ENCODE measurements at places on chromosomes 3 and 15.

DNA sequence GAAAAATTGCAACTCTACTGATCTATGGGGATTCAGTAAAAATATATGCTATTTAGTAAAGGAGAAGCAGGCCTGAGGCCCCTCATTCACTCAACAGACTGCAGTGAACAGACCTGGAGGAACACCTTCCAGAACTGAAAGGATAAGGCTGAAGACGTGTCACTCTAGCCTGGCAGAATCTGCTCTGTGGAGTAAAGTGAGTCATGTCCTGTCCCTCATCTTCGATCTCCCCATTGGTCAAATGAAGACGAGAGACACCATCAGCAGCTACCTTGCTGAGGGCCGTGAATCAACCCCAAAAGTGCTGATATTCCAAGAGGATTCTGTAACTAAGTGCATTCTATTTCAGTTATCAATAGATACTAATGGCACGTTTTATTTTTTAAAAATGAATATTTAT is 359.7 kb downstream of the FGF12 start:
- DNase-seq = no peak

GRCh38 chr3:108178676-108179075 is 43.5 kb downstream of the IFT57 start:
- DNase-seq = no peak

- no peak for DNase-seq
Measured at GRCh38 chr3:70518356-70518755, 205.9 kb upstream of the MDFIC2 start.

- no peak for DNase-seq
Measured at GRCh38 chr3:109316162-109316730, at the start of gene DPPA2. Gene DPPA2, minus strand, starts transcription at chr3:109316517. Its CDS starts 1,975 bp downstream, at chr3:109314542.

DNA sequence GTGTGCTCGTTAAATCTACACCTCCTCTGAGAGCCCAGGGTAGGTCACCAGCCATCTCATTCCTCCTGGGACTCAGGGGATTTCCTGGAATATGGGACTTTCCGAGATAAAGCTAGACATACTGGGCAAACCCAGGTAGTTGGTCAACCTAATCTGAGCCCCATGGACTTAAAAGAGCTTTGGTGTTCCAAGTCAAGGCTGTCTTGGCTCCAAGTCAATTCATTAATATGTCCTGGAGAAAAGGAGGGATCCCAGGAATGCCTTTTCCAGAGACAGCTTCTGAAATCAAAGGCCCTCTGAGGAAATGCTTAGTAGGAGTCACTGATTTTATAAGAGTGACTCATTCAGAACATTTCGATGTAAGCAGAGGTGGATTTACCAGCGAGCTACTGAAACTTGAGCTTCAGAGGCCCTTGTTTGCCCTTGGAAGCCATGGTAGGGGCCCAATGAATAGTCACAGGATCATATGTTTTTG is 137.3 kb upstream of the UBE2E1 start:
- DNase-seq = no peak

DNA sequence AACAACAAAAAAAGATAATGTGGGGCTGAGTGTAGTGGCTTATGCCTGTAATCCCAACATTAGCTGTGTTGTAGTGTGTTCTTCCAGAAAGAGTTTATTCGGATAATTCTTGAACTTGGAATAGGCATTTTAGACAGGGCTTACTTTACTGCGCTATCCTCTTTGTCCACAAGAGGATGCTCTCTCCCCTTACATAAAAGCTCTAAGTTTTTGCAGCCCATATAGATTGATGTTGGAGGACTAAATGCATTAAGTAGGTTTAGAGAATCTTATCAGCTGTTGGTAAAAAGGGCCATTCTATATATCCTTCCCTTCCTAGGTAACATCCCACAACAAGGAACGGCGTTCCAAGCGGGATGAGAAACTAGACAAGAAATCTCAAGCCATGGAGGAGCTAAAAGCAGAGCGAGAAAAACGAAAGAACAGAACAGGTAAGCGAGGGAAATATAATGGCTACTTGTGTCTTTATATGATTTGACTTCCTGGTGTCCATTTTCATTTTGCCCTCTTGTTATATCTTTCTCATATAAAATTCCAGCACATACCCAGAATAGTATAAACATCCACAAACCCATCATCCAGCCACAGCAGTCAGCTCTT is 27.8 kb upstream of the ITPKA start:
- no peak for DNase-seq

DNA sequence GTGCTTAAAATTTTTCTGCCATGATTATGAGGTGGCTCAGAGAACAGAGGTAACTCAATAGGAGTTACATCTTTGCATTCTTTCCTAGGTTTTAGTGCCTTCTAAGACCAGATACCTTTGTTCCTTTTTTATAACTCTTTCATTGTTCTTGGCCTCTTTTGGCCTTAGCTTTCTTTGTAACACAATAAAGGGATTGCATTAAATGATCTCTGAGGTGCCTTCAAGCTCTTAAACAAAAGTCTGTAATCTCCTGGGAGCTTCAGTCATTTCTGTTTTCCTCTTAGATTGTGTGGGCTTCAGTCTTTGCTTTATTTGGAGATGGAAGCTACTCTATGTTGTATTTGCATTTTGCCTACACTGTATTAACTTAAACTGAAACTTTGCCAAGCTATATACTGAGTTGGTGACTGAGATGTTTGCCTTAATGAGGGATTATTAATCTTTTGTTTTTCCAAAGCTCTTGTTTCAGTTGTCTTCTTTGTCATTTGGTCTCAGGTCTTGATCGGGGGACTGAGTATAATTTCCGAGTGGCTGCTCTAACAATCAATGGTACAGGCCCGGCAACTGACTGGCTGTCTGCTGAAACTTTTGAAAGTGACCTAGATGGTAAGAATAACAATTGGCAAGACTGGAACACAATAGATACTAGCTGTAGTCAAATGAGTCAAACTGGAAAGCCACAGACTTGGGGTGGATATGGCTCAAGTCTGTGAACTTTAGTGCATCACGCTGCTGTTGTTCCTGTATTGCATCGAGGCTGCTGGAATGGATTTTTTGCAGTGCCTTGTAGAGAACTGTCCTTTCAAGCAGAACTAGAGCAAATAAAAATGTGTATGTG is 110.3 kb downstream of the HCN4 start:
- no peak for DNase-seq

DNA sequence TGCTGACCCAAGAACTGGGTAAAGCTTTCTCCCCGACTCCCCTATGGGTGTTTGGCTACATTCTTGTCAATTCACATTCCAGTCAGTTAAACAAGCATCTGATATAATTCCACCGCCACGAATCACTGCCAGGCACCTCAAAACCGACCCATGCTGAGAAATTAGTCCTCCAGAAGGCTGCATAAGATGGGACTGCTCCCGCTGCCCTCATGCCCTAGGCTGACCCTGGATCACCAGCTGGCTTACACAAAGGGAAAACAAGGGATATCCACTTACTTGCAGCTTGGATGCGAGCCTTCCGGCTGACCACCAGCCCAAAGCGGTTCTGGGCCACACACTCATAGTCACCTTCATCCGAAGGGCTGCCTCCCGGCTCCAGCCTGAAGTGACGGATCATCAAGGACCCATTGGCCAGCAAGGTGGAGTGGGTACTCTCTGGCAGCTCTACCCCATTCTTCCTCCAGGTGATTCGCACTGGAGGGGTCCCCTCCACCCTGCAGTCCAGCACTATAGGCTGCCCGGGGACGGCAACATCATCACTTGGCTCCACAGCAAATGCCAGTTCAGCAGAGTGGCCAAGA is 2.9 kb downstream of the IGDCC3 start:
- no peak for DNase-seq

DNA sequence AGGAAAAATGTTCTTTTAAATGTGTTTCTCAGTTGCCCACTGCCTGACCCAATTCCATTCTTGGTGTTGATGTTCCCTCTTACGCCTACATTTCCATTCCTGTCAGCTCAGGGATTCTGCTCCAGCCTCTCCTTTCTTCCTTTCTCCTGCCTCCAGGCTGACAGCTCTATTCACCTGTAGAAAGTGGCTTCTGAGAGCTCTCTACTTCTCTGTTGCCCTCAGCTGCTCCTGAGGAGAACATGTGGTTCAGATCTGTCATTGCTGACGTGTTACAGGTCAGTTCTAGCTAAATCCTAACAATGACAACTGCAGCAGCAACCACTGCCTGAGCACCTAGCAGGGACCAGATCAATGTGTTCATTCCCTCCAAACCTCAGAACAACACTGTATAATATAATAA is 144.9 kb upstream of the PLAAT1 start:
- DNase-seq = no peak

GRCh38 chr3:81339040-81339845 is 422.2 kb downstream of the GBE1 start:
- DNase-seq = no peak

DNA sequence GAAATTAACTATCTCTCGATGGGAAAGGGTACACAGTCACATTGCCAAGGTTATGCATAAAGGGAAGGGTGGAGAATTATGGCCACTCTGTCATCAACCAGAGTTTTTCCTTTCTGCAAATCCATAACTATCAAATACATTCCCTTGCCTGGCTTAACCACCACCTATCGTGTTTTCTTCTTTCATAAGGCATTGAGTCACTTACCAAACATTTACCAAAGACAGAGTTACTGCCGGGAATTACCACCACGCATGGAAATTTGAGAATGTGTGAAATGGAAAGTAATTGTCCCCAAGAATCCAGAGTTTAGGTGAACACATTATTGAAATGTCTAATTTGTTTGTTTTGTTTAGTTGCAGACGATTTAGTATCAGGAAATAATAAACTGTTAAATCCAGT is 134.3 kb upstream of the LRRN1 start:
- DNase-seq = no peak

GRCh38 chr3:194521510-194522260 is 34.9 kb upstream of the ATP13A3 start:
- no peak for DNase-seq

DNA sequence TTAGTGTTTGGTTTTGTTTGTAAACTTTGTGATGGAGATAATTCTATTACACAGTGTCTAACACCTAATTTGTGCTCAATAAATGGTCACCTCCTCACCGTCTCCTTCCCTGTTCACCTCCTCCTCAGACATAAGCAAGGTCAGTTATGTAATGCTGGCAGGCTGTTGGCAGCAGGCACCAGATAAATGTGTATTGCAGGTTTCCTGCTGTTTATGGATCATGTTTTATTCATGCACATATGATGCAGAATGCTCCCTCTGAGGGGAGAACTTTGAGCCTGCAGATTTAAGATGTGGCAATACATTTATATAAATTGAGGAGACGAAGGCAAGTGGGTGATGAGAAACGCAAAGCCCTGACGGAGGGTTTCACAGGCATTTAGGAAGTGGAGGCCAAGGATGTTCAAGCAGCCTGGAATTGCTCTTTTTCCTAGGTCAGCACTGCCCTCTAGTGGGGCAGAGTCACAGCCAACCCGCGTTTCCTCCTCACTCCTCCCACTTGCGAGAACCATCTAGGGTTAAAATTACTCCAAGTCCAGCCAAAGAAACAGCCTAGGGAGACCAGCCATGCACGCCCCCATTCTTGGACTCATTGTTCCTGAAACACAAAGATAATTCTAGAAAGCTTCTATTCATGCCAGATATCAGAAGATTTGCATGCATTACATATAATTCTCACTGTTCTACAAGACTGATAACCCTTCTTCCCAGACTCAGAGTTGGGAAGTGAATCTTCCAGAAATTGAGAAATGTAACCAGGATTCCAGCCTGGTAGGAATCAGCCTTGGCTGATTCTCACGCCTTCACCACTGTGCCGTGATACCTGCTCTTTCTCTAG is 228.7 kb downstream of the SLCO3A1 start:
- DNase-seq = no peak

DNA sequence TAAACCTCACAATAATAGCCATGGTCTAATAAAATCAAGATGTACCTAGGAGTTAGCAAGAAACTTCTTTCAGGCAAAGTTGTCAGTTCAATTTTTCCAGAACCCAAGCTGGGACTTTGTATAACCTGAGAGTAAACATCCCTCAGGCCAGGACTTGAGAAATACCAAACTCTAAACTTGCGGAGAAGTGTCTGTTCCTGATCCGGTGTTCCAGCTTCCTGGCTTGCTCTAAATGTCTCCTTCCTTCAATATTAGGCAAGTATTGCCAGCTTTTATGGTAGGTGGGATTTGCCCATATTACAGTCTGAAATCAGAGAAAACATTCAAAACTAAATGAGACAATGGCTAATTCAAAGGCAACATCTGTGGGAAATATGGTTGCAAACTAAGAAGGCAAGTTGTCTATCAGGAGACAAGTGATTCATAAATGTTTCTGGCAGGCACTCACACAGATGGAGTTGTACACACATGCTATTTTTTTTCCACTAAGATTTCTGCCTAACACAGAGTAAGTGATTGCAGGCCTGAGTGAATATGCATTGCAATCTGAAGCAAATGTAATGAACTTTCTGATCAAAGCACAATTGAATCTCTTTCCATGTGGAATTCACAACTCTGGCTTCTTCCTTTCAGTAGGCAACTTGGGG is 88.3 kb upstream of the COL8A1 start:
- no peak for DNase-seq
